ENCODE measurements at places on chromosomes 16 and 17.

- no peak for DNase-seq
Measured at GRCh38 chr17:4594931-4595684, 10.8 kb downstream of the SMTNL2 start.

DNA sequence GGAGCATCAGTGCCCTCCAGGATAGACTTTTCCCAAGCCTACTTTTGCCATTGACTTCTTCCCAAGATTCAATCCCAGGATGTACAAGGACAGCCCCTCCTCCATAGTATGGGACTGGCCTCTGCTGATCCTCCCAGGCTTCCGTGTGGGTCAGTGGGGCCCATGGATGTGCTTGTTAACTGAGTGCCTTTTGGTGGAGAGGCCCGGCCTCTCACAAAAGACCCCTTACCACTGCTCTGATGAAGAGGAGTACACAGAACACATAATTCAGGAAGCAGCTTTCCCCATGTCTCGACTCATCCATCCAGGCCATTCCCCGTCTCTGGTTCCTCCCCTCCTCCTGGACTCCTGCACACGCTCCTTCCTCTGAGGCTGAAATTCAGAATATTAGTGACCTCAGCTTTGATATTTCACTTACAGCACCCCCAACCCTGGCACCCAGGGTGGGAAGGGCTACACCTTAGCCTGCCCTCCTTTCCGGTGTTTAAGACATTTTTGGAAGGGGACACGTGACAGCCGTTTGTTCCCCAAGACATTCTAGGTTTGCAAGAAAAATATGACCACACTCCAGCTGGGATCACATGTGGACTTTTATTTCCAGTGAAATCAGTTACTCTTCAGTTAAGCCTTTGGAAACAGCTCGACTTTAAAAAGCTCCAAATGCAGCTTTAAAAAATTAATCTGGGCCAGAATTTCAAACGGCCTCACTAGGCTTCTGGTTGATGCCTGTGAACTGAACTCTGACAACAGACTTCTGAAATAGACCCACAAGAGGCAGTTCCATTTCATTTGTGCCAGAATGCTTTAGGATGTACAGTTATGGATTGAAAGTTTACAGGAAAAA lies 9.7 kb upstream of the CYLD start:
- no peak for DNase-seq

DNA sequence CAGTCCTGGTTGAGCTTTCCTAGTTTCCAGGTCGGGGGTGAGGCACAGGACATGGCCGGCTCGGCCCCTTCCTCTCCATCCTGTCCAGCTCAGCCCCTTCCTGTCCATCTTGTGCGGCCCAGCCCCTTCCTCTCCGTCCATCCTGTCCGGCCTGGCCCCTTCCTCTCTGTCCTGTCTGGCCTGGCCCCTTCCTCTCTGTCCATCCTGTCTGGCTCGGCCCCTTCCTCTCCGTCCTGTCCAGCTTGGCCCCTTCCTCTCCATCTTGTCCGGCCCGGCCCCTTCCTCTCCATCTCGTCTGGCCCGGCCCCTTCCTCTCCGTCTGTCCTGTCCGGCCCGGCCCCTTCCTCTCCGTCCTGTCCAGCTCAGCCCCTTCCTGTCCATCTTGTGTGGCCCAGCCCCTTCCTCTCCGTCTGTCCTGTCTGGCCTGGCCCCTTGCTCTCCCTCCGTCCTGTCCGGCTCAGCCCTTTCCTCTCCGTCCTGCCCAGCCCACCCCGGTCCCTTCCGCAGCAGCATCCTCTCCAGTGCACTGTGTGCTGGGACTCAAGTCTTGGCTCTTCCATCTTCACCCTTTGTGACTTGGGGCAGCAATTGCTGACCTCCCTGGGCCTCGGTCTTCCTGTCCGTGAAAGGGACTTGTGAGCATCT lies 5.5 kb upstream of the ZNF750 start:
- DNase-seq: no peak

- DNase-seq: no peak
Measured at GRCh38 chr17:52837492-52837891, 679.0 kb upstream of the CA10 start.

- no peak for DNase-seq
Measured at GRCh38 chr17:7557147-7557764, 1.3 kb upstream of the TNFSF13 start.
